ENCODE measurements at places on chromosomes 7 and 10.

- no peak for DNase-seq
Observed at GRCh38 chr10:86340176-86340990, 26.2 kb downstream of the GRID1 start.

DNA sequence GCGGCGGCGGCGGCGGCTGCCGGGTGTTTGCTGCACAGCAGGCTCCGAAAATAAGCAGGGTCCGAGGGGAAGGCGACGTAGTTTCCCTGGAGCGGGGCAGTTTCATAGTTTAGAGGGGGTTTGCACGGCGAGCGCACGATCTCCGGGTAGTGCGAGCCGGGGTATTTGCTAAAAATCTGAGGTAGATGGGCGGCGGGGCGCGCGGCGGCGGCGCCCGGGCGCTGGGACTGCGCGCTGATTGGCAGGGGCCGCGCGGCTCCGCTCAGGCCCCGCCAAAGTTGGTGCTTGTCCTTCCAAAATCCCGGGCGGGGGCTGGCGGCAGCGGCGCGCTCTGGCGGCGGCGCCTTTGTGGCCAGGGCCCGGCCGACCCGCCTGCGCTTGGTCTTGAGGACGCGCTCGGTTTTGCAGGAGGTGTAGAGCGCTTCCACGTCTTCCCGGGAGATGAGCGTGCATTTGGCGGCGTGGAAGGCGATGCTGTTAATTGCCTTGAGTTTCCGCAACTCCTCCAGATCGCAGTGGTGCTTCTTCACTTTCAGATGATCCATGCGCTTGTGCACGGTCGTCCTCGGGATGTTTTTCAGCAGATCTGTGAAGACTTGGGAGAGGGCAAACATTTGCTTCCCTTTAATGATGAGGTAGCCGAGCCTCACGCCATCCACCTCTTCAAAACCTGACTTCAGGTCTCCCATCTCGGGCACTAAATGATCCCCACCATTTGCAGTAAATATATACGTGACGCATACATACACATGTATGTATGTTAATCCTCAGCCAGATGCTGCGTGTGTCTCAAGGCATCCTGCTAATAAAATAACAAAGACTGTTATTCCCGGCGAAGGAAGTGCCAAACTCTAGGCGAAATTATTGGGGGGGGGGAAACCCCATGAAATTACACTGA, 8.1 kb downstream of the SKIDA1 start:
- DNase-seq: peak; percentile 75

DNA sequence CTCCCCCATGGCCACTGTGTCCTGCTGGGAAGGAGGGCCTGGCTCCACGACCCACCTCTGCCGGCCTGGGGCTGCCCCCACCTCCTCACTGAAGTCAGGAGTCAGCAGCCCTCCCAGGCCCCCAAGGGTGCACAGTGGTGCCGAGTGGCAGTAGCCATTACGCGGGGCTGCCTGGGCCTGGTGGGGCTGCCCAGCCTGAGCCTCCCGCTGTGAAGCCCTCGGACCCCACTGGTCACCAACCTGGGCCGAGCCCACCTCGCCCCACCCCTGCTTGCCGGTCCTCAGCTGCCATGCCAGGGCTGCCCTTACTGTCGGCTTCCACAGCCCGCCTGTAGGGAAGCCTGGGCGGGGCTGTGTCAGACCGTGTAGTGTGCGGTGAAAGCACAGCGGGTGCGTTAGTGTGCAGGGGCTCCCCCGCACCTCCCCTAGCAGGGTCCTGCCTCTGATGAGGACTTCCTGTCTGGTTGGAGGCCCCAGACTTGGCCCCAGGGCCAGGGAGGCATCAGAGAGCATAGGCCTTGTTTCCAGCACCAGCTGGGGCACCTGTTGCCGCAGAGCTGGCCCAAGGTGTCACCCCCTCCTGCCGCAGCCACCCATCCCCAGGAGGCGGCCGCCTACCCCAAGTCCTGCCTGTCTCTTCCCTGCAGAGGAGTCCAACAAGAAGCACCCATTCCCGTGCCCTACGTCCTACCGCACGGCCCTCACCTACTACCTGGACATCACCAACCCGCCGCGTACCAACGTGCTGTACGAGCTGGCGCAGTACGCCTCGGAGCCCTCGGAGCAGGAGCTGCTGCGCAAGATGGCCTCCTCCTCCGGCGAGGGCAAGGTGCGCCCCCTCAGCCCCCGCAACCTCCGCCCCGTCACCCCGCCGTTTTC, 10.0 kb downstream of the TMEM120A start:
- DNase-seq: no peak

GRCh38 chr7:94423863-94424735, 29.4 kb downstream of the COL1A2 start:
- DNase-seq: no peak

DNA sequence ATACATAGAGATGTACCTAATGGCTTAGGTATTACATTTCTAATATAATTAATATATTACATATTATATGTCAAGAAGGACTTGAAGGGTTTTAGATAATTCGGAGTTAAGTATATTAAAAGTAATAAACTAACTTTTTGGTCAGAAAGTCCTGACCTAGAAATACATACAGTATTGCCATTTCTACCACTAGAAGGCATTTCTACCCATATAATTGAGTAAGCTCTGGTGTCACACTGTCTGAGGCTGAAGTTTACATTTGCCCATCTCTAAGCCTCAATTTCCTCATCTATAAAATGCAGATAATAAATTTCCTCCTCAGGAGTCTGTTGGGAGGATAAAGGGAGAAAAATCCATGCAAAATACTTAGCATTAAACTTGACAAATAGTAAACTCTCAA, 7.1 kb downstream of the FKBP14 start:
- DNase-seq: no peak

DNA sequence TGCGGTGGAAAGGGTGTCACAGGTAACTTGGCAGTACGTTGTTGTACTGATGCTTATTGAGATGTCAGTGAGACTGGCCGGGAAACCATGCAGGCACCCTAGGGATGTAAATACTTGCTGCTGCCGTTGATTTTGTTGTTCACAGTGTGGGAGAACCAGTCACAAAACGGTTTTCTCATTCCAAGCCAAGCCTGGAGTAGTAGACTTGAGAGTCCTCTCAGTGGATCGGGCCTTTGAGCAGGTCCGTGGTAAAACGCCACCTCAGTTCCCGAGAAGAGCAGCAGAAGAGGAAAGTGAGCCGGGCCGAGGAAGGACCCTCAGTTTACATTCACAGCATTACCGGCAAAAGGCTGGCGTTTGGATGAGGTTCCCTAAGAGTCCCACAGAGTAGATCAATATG, 1.1 kb downstream of the JAKMIP3 start:
- DNase-seq: no peak

DNA sequence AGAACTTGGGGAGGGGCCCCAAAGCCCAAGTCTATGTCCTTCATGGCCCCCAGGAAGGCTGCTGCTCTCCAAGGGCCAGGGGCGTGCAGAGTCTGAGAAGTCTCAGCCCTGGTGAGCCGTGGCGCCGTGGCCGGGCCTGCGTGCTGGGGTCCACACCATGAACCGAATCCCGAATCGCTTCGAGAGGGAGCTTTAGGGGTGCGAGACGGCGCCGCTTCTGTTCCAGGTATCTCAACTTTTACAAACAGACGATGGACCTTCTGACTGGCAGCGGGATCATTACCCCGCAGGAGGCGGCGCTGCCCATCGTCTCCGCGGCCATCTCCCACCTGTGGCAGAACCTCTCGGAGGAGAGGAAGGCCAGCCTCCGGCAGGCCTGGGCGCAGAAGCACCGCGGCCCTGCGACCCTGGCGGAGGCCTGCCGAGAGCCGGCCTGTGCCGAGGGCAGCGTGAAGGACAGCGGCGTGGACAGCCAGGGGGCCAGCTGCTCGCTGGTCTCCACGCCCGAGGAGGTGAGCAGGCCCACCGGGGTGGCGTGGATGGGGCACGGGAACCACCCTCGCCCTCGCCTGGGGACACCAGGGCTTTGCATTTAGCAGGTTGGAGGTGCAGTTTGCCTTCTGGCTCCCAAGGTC, 12.7 kb downstream of the STRA8 start:
- no peak for DNase-seq

DNA sequence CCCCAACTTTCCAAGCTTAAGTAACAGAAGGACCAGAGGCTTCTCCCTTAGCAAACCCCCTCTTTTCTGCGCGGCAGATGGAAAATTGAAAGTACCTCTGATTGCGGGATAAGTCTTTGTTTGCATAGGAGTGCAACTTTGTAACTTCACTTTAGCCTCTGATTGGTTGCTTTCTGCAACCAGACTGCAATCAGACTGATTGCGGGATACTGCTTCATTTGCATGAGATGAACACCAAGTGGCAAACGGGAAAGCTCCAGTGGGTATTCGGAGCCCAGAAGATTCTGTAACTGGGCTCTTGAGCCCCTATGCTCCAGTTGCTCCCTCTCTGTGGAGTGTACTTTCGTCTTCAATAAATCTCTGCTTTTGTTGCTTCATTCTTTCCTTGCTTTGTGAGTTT, 260.6 kb downstream of the BAMBI start:
- DNase-seq: no peak

- DNase-seq: peak; percentile 86
Observed at GRCh38 chr7:99379043-99379577, 4.6 kb downstream of the ARPC1B start.

- no peak for DNase-seq
Observed at GRCh38 chr7:157707983-157708918, 371.4 kb downstream of the DNAJB6 start.

GRCh38 chr7:37352974-37353948, 95.4 kb downstream of the ELMO1 start:
- peak; percentile 43 for DNase-seq
